Activated T-cell treated with anti-CD3 and anti-CD28 coated beads, Interleukin-2, amount 50 U/mL, for 72 hours (primary cell): ENCODE measurements at places on chromosomes 1 and 21. TPM values are rescaled to one million over a fixed set of nuclear protein-coding genes. Genes with fewer than 3 reads are reported as not detected.

DNA sequence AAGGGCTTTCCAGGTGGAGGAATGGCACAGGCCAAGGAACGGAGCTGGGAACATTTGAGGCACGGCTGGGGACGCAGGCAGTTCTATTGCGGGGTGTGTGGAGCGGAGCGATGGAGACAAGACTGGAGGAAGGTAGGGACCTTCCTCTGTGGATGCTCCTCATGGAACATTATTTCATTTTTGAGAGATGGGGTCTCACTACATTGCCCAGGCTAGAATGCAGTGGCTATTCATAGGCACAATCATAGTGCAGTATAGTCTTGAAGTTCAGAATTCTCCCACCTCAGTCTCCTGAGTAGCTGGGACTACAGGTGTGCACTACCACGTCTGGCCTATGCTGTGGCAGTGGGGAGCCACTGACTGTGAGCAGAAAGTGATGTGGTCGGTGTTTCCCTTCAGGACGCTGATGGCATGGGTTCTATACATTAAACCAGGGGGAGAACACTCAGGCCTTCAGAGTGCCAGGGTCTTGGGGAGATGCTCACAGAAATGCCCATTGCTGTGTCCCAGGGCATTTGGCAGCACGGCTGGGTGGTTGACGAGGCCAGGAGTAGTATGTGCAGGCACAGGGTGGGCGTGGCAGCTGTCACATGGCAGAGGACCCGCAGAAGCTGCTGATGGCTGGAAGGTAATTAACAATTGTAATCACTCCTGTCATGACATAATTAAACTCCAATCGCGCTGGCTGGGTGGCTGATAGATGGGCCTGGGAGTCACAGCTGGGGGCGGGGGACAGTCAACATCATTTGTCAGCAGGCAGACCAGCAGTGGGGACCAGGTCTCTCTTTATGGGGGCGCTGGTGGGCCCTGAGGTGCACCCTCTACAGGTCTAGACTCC lies 40.8 kb upstream of the ACOT11 start:
- no peak overlapping the region for H3K4me3 ChIP-seq
- H3K27ac ChIP-seq, result no peak overlapping the region
- peaks cover 5% of the 10 kb centered on the region for H3K27me3 ChIP-seq
- H3K36me3 ChIP-seq, result no peaks in the 10 kb centered on the region
- DNase-seq, result no peak
- H3K4me1 ChIP-seq, result peaks cover 9% of the 10 kb centered on the region

GRCh38 chr21:44432841-44433790 lies 22.2 kb upstream of the LRRC3 start:
- H3K4me3 ChIP-seq, result no peak overlapping the region
- no peaks in the 10 kb centered on the region for H3K4me1 ChIP-seq
- H3K27ac ChIP-seq, result no peak overlapping the region

The HPCAL4 gene
- 0.86 TPM for total RNA-seq

The OR2L8 gene
- total RNA-seq, result not detected

The IL10 gene
- total RNA-seq, result 0.77 TPM

DNA sequence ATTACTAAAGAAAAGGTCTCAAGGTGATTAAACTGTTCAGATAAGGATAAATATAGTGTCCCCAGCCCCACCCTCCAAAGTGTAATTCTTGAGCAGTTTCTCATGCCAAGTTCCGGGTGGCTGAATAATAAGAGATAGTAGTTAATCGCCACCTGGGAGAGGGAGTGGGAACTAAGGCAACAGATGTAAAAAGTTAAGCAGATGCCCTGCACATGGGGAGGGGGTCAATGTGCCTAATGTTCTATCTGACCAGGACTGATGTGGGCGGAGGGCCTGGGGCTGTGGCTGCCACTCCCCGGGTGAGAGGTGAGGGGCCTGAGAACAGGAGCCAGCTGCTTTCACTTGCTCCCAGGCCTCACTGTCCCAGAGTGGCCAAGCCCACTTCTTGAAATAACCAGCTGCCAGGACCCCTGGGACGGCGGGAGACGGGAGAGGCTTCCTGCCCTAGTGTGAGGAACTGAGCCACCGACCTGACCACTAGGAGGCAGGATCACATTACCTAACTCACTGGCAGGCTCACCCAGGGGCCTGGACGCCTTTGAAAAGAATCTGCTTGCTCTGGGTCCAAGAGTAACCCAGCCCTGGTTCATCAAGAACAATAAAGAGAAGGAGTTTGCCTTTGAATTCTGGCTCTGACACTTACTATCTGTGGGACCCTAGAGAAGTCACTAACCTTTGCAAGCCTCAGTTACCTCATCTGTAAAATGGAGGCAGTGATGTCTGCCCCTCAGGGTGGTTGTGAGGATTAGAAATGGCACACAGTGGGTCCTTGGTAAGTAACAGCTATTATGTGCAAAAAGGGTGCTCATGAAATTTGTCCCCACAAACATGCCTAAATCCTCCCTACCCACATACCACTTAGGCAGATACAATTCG lies 179.2 kb downstream of the ATG4C start:
- no peaks in the 10 kb centered on the region for H3K36me3 ChIP-seq

- peaks cover 51% of the 10 kb centered on the region for H3K4me1 ChIP-seq
- H3K27me3 ChIP-seq, result no peaks in the 10 kb centered on the region
- DNase-seq, result no peak
- H3K27ac ChIP-seq, result no peak overlapping the region
- H3K4me3 ChIP-seq, result no peak overlapping the region
- no peaks in the 10 kb centered on the region for H3K36me3 ChIP-seq
Measured at GRCh38 chr1:25661043-25661815, 44.6 kb downstream of the MAN1C1 start.

- H3K27me3 ChIP-seq, result peaks cover 26% of the 10 kb centered on the region
- H3K4me1 ChIP-seq, result peaks cover 33% of the 10 kb centered on the region
- no peak overlapping the region for H3K27ac ChIP-seq
- no peak for DNase-seq
Measured at GRCh38 chr1:181079382-181079781, 9.1 kb upstream of the IER5 start.
